Aorta (tissue), 5 donors: ENCODE measurements at places on chromosomes 12 and 14. TPM values are rescaled to one million over a fixed set of nuclear protein-coding genes. Genes with fewer than 3 reads are reported as not detected.

DNA sequence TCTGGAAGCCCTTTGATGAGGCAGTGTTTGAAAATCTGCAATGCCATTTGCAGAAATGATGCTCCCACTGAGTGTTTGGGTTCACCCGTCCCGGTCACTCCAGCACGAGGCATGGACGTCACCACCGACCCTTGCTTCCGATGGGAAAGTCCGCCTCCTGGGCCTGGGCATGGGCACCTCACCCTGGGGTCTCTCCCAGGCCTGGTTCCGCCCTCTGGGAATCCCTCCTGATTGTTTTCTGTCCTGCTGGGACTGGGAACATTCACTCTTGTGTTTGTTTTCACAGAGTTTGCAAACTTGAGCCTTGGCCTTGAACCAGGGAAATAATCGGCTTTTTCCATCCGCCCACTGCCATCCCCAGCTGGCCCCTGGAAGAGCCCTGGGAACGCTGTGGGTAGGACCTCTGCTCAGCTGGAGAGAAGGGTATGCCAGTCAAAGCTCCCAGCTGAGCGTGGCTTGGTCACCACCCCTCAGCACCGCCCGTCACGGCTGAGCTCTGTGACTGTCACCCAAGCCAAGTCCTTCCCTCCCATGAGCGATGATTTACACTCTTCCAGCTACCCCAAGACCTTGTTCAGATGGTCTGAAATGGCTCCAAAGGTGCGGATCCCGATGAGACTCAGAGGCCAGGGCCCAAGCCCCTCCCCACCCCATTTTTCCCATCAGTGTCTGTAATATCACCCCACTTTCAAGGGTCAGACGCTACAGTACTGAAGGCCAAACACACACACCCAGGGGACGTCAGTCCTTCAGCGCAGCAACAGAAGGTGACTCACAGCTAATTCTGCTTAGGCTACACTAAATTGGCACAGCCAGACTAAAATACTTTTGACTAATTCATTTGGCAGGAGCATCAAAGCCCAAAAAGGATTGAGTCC, 34.1 kb upstream of the FZD10 start:
- no peaks in the 10 kb centered on the region for H3K27me3 ChIP-seq
- no peak overlapping the region for H3K4me3 ChIP-seq
- H3K36me3 ChIP-seq = no peaks in the 10 kb centered on the region
- peak overlapping the region; percentile 31 for H3K27ac ChIP-seq

Gene RFC5
- 6.1 TPM for polyA plus RNA-seq

Gene KRT6A
- polyA plus RNA-seq = 1.8 TPM

Gene RAB3IP
- polyA plus RNA-seq = 5.9 TPM

DNA sequence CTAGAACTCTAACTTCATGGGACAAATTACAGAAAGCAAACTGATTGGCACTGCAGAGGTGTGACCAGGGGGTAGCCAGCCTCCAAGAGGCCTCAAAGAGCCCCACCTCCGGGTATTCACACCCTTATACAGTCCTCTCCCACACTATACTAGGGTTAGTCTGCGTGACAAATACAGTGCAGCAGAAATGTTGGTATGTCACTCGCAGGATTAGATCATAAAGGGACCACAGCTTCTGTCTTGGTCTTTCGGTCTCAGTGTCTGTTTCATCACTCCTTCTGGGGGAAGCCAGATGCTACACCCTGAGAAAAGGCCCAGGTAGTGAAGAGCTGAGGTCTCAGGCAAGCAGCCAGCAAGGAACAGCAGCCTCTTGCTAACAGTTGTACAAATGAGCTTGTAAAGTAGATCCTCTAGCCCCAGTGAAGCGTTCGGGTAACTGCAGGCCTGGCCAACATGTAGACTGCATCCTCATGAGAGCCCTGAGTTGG, 68.9 kb upstream of the SAV1 start:
- H3K27ac ChIP-seq = no peak overlapping the region
- no peaks in the 10 kb centered on the region for H3K4me1 ChIP-seq
- DNase-seq = no peak
- H3K27me3 ChIP-seq = no peaks in the 10 kb centered on the region
- no peak overlapping the region for H3K4me3 ChIP-seq
- peaks cover 4% of the 10 kb centered on the region for H3K36me3 ChIP-seq

- H3K4me1 ChIP-seq = no peaks in the 10 kb centered on the region
- H3K27me3 ChIP-seq = no peaks in the 10 kb centered on the region
- no peak for DNase-seq
- no peaks in the 10 kb centered on the region for H3K36me3 ChIP-seq
Measured at GRCh38 chr14:23376482-23377197, at the start of gene CMTM5. Gene CMTM5 (plus strand): TSS chr14:23377046. CDS start chr14:23377252, 206 bp downstream.

GRCh38 chr14:54627540-54628363, 60.8 kb downstream of the SAMD4A start:
- H3K4me3 ChIP-seq = no peak overlapping the region
- peak overlapping the region; percentile 68 for H3K27ac ChIP-seq
- no peaks in the 10 kb centered on the region for H3K36me3 ChIP-seq
- no peak for DNase-seq
- H3K27me3 ChIP-seq = no peaks in the 10 kb centered on the region

DNA sequence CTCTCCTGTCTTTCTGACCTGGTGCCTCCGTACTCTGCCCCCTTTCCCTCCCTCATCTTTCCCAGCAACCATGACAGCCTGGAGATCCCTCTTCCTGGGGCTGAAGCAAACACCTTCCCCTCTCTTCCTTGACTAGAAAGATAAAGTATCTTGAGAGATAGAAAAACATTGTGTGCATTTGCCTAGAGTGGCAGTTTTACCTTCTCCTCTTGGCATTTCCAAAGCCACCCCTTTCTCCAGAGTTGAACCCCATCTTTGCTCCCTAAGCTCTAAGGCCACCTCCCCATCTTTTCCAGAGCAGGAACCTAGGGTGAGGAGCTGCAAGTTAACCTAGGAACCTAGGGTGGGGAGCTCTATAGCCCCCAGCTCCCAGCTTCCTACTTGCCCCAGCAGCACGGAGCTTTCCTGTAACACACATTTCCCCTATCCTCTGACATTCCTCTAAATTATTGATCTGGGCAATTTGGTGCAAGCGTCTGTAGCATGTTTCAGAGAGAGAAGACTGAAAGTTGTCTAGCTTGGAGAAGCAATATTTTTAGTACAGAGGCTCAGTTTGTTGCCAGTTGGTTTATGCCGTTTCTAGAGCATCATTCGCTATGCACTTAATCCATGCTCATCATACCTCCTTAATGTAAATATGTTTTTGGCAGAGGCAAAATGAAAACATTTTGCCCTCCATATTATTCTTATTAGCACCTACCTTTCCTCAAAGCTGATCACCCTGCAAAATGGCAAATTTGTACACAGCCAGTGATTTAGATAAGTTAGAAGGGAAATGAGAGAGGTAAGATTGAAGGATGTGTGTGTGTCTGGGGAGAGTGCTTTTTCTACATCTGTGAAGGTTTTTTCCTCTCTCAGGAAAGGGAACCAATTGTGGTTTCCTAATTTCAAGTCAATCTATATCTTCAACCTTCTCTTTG, 5.4 kb upstream of the TBX3 start:
- H3K4me1 ChIP-seq = no peaks in the 10 kb centered on the region
- no peak overlapping the region for H3K4me3 ChIP-seq
- DNase-seq = no peak
- H3K36me3 ChIP-seq = no peaks in the 10 kb centered on the region
- no peak overlapping the region for H3K27ac ChIP-seq

Gene MRPL42
- 53.3 TPM for polyA plus RNA-seq

Gene ANKS1B
- 5.7 TPM for polyA plus RNA-seq
